ENCODE measurements at places on chromosomes 7 and 10.

DNA sequence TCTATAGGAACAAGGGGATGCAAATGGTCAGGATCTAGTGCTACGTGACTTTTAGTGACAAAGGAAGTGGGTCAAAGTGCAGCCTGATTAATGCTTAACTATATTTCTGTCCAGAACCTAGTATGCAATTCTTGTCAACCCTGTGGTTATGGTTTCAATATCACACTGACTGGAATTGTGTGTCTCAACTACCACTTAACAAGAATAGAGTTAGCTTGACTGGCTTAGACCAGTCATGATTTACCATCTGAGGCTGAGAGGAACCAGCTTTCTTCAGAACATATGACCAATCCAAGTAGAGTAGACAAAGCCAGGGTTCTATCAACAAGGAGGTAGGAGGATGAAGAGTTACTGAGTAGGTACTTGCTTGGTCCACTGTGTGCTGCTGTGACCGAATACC is 54.4 kb downstream of the MYPN start:
- no peak for DNase-seq

DNA sequence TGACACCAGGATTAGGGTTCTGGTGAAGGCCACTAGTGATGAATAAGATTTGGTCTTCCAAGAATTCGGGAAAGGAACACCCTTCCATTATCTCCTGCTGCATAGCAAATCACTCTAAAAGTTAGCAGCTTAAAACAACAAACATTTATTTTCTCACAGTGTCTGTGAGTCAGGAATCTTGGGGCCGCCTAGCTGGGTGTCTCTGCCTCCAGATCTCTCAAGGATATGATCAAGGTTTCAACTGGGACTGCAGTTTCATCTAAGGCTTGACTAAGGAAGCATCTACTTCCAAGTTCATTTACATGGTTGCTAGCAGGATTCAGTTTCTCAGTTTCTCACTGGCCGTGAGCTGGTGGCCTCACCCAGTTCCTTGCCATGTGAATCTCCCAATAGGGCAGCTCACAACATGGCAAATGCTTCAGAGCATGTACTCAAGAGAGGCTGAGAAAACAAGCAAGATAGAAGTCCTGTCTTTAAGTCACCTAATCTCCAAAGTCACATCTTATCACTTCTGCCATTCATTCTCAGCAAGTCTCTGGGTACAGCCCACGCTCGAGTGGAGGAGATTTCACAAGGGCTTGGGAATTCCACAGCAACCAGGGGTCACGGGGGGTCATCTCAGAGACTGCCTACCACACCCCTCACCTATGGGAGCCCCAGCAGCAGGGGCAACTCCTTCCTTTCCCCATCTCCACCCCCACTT is 26.8 kb downstream of the TLX1 start:
- DNase-seq = no peak

DNA sequence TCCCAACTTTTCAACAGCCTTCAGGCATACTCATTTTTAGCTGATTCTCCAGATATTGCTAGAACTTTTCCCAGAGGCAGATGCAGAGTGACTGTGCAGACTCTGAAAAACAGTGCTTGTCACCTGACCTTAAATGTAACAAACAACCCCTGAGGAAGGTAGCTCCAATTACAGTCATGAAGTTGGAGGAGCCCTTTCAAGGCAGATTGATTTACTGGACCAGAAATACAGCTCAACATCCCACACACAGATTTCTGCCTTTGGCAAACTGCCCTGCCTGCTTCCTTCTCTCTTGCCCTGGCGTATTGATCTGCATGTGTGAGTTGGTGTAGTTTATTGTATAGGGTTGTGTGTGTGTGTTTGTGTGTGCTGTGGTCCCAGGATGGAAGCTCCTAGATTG is 38.5 kb downstream of the PYROXD2 start:
- DNase-seq = peak; percentile 19

GRCh38 chr7:44561962-44562621 is 11.6 kb downstream of the DDX56 start:
- peak; percentile 31 for DNase-seq

DNA sequence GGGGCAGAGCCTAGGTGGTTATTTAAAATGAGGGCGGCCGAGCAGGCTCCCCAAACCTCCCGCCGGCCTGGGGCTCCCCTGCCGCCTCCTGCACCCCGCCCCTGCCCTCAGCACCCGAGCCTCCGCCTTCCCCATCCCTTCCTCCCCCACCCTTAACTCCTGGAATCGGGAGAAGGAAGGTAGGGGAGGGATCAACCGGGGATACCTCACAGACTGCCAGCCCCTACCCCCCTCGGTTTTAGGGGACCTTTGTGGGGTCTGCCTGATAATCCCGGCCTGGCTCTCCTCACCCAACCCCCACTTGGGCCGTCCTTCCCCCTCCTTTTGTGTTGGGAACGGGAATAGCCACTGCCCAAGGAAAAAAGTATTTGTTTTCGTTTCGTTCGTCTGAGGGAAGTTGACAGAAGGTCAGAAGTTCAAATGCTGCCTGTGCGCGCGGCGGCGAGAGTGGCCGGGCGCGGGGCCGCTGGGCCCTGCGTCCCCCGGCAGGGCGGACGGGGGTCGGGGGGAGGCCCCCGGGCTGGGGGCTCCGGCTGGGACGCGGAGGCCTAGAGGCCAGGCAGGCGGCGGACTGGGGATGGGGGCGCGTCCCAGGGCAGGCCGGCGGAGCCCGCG is 2.8 kb downstream of the SHH start:
- no peak for DNase-seq

- DNase-seq = no peak
Measured at GRCh38 chr10:29712108-29712507, 77.3 kb upstream of the SVIL start.

- no peak for DNase-seq
Measured at GRCh38 chr7:73623798-73624668, at the start of gene MLXIPL. Gene MLXIPL (minus strand): TSS chr7:73624522. CDS start chr7:73624492, 30 bp downstream.

DNA sequence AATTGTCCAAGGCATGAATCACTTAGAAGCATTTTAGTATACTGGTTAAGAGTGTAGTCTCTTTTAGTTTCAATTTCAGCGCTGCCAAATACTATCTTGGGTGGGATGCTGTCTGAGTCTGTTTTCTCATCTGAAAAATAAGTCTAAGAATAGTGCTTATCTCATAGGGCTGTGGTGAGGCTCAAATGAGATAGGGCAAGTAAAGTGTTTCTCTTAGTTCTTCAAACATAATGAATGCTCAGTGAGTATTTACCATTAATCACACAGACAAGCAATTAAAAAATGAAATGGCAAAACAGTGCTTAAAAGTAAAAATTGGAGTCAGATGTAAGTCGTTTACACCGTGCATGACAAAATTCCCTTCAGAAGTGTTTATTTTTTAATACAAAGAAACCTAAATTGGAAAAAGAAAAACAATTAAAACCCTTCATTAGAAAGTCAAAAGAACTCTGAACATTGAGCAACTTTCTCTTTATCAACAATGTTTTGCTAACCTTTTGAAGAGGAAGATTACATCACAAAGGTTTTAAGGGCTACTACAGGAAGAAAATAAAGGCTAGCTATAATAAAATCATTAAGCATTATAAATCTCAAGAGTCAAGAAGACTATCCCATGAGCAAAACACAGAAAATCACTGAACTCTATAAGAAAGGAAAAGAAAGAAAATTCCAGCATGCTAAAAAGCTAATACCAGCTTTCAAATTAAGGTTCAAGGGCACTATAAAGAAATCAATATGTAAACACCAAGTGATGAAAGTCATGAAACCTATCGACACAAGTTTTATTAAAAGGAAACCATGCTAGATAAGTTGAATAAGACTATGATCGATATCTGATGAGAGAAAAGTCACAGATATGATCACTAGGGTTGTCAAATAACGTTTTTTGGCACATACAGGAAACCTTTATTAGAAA is 45.6 kb upstream of the C1GALT1 start:
- no peak for DNase-seq

- DNase-seq = no peak
Measured at GRCh38 chr7:45702751-45703150, 128.6 kb downstream of the ADCY1 start.

GRCh38 chr7:6340241-6340640 is 67.8 kb upstream of the CYTH3 start:
- no peak for DNase-seq

DNA sequence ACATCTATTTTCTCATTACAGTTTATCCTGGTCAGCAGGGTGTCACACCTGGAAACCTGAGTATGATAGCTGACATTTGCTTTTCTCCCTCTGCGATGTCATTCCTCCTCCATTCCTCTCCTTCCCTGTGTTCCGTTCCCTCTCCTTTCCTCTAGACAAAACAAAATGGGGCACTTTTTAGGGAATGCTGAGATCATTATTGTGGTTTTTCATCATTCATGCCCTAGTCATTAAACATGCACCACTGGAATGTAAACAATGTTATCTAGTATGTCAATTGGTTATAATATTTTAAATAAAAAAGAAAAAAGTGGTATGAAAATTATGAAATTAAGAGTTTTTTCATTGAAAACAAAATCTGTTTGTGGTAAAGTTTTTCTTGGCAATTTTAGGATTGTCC is 132.6 kb downstream of the MAPK8 start:
- no peak for DNase-seq

- no peak for DNase-seq
Measured at GRCh38 chr7:29005829-29006228, 47.7 kb upstream of the TRIL start.

DNA sequence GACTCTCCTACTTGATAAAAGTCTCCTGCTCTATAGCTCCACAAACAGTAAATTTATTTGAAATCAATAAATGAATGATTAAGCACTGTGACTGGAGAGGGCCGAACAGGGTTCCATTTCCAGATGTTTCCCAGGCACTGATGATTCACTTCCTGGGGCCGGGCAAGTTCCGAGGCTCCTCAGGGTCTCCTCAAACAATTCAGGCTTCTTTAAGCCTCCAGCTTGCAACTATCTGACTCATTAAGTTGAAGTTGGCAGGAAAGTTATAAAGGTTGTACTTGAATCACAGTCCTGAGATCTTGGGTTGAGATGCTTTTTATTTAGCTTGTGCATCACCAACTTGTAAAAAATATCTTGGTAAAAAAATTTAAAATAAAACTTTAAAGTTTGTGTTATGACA is 612.9 kb downstream of the DNAJB6 start:
- no peak for DNase-seq

GRCh38 chr10:51508156-51508555 is 191.2 kb downstream of the CSTF2T start:
- DNase-seq = no peak

DNA sequence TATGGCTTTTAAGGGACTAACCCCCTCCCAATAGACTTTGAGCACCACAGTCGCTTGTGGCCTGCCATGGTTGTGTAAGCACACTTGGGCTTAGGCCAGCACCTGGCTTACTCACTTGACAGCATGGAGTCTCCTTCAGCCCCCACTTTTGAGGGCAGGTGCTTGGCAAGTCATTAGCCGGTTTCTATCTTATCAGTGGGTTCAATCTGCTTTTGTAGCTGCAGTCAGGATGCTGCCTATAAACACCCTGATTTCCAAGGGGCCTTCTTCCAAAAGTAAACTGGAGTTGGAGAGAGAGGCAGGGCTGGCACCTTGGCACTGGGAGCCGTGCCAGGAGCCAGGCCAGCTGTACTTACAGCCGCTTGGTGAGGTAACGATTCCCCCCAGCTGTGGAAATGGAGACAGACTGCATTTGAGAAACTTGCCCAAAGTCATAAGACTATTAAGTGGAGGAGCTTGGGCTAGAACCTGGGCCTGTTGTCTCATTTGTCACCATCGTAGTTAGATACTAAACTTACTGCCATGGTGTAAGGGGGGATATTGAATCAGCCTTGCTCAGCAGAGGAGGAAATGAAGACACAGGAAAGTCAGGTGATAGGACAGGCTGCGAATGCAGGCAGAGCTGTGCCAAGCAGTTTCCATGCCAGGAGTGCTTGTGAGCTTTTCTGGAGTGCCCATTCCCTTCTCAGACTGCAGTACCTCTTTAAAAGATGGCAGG is 92.2 kb upstream of the EFCAB10 start:
- DNase-seq = no peak

DNA sequence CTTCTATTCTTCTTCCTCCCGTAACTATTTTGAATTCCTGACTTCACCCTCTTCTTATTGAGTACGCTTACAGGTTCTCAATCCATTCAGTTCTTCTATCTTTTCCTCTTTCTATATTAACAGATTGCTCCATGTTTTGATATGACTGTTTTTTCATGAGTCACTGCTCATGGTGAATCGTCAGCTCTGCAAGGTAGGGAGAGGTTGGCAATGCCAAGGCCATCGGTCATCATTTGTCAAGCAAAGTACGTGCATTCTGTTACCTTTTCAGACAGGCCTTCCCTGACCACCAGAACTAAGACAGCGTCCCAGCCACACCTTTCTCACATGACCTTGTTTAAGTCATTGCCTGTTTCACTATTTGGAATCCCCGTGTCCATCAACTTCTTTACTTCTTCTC is 1001.9 kb upstream of the SORCS1 start:
- DNase-seq = no peak

DNA sequence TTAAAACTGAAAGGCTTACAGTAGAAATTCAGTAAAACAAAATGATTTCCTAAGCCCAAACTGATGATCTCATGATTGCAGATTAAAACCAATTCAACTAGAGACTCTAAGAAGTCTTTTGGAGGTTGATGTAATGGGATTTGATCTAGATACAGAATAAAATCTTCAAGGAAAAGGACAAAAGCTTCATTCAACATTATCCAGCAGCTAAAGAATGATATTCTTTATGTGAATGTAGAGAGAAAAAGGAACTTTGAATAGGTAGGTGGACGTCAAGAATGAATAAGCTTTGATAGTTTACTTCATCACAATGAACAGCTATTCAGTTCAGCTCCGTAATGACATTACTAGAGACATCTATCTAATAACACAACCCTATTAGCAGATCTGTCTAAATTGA is 744.4 kb downstream of the PHTF2 start:
- DNase-seq = no peak

- DNase-seq = no peak
Measured at GRCh38 chr7:73770002-73770859, at the start of gene CLDN3. Gene CLDN3 (minus strand): TSS chr7:73770270. CDS start chr7:73770049, 221 bp downstream.

DNA sequence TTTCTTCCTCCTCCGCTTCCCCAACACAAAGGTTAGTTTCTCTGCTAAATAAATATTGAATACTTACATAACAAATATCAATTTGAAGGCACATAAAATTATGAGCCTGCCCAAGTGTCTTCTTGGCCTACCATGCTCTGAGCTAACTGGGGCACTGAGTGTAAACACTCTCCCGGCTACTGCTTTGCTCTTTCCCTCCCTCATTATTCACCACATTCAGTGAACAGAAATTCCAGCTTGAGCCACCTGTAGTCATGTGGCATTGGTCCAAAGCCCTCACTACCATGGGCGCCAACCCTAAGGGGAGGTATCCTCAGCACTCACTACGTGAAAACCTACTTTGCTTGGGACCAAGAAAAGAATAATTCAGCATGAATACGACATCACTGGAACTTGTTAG is 409.0 kb downstream of the KCNMA1 start:
- no peak for DNase-seq

DNA sequence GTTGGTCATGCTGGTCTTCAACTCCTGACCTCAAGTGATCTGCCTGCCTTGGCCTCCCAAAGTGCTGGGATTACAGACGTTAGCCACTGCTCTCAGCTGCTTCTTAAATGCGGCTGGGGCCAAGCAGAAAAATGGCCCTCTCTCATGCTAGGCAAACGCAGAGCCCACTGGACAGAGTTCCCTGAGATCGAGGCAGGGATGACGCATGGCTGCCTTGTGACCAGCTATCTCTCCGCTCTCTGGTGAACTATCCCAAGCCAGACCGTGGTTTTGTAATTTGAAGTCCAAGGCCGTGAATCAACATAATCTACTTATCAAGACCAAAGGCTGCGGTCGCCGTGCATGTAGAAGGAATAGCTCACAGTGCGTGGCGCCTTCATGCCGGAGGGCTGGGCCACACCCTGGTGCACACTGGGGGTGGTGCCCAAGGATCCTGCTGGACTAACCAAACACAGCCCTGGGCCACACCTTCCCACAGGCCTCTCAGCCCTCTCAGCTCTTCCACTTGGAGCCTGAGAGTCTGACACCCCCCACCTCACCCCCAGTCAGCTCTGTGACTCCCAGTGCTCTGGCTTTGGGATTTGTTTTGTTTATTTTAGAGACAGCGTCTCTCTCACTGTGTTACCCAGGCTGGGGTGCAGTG is 88.1 kb upstream of the CUX1 start:
- no peak for DNase-seq
